ENCODE measurements at places on chromosomes 4 and X.

GRCh38 chr4:13601848-13602247 is 25.7 kb downstream of the BOD1L1 start:
- DNase-seq, result no peak

DNA sequence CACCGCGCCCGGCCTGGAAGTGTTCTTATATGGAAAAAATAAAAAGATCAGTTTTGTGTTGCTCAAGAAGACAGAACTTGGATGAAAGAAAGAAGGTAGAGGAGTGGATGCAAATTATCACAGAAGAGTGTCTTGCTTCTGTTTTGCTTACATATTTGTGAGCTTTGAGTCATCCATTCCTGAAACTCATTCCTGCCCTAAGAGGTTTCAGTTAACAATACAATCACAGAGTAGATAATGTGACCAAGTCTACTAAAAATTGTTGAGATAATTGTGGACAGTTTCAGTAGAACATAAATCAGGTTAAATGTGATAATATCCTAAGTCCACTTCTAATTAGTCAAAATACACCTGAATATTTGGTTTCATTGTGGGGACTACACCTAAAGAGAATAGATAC is 26.4 kb upstream of the LRCH2 start:
- DNase-seq, result no peak

GRCh38 chr4:163173713-163174112 is 7.0 kb upstream of the NAF1 start:
- DNase-seq, result no peak

- no peak for DNase-seq
These were observed 120.2 kb upstream of the CENPE start for GRCh38 chr4:103318327-103318726.

DNA sequence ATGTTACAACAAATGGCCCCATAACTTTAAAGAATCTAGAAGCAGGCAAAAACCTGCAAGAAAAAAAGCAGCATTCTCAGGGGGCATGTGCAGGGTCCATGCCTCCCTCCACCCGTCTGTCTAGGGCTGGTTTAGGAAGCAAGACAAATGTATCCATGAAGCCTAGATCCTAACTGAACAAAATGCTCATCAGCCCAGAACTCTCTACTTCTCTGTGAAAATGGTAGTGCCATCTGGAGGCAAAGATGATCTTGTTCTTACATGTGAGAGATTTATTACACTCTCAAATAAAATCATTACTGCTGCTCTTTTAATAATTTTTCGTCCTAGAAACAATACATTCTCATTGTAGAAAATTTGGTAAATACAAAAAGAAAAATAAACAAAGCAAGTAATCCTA is 26.7 kb downstream of the NR3C2 start:
- DNase-seq, result no peak

DNA sequence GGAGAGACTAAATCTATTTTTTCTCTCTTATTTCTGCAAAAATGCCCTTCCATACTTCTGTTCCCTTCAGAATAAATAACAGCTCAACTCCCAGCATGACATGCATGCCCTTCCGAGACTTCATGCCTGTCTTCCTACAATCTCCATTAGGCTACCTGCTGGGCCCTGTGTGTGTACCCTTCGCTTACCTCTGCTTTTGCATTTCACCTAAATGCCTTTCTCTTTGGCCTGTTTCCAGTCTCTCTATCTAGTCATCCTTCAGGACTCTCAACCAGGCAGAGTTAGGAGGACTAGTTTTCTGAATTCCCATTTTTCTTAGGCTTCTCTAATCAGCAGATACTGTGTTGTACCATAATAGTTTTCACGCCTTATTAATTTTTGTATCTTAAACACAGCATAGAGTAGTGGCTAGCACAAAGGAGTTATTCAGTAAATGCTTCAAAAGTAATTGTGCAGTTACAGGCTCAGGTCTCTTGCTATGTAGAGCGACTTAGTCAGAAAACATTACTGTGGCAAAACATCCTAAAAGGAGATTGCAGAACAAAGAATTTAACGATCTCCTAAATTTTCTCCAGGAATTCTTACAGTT is 20.5 kb downstream of the SEPTIN11 start:
- no peak for DNase-seq

GRCh38 chrX:15320297-15320696 is 4.9 kb upstream of the ASB11 start:
- DNase-seq, result no peak

DNA sequence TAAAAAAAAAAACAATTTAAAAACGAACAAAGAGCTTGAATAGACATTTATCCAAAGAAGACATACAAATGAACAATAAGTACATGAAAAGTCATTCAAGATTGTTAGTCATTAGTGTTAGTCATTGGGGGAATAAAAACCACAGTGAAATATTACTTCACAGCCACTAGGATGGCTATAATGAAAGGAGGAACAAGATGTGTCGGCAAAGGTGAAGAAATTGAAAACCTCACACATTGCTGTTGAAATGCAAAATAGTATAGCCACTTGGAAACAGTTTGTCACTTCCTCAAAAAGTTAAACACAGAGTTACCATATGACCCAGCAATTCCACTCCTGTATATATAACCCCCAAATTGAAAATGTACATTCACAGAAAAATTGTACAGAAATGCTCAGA is 45.2 kb upstream of the SLC39A8 start:
- DNase-seq, result no peak

- DNase-seq, result no peak
These were observed 20.9 kb upstream of the S100G start for GRCh38 chrX:16628946-16629595.

DNA sequence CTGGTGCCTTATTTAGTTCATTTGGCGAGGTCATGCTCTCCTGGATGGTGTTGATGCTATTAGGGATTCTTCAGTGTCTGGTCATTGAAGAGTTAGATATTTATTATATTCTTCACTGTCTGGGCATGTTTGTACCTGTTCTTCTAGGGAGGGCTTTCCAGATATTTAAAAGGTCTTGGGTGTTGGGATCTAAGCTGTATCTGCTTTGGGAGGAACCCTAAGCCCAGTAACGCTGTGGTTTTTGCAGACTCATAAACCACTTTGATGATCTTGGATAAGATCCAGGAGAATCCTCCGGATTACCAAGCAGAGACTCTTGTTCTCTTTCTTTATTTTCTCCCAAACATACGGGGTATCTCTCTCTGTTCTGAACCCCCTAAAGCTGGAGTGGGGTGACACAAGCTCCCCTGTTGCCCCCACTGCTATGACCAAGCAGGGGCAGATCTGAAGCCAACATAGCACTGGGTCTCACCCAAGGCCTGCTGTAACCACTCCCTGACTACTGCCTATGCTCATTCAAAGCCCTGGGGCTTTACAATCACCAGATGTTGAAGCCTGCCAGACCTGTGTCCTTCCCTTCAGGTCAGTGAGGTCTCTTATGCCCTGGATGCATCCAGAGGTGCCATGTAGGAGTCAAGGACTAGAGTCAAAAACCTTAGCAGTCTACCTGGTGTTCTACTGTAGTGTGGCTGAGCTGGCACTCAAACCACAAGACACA is 187.6 kb downstream of the GUCY2F start:
- no peak for DNase-seq

DNA sequence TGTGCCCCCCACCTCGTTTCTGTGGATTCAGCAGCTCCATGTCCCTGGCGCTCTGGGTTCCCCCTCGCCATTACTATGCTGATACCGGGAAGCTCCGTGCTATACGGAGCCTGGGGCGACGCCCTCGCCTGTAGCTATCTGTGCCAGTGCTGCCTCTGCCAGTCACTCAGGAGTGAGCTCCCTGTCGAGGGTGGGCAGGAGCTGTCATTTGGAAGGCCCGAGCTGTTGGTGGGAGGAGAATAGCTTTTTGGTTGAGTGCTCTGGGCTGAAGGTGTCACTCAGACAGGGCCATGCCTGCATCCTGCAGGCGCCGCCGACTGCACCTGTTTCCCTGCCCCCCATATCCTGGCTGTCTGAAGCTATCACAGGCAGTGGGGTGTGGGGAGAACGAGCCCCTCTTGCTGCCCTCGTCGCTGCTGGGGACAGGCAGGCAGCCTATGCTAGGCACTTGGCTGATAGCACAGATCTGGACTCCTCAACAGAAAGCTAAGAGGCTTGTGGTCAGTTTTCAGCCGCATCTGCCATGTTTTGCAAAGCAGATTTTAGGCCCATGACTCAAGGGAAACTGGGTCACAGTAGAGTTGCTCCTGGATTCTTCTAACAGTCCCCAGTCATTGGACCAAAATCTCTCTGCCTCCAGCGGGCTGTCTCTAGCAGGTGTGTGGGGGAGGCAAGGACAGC is 31.8 kb downstream of the CPLX1 start:
- DNase-seq, result no peak

DNA sequence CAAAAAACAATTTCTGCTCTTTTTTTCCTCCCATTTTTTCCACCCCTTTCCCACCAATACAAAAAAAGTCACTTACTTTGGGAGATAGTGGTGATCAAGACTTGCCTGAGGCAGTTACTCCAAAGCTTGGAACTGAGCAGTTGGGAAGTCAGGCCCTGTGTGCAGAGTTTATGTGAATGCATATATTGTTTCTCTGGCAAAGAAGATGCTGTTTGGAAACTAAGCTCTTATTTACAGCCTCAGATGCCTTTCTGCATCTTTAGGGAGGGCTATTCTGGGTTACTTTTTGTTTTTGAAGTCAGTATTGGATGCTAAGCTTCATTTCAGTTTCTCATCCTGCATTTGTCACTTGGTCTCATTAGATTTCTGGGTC is 136.3 kb downstream of the ZNF330 start:
- no peak for DNase-seq

DNA sequence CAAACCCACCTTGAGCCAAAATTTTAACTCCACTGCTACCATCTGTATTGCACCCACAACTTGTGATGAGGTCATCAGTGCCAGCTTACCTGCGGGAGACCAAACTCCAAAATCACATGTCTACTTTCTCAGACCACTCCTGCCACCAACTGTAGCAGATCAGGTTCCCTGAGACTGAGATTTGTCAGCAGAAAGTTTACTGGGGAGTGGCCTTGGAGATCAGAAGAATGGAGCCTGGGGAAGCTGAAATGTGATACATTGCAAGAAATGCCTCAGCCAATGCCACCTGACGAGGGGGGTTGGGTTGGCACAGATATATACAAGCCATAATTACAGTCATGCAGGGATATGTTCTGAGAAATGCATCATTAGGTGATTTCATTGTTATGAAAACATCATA is 19.1 kb downstream of the HAUS3 start:
- no peak for DNase-seq
